ENCODE measurements at places on chromosomes 11 and 22.

DNA sequence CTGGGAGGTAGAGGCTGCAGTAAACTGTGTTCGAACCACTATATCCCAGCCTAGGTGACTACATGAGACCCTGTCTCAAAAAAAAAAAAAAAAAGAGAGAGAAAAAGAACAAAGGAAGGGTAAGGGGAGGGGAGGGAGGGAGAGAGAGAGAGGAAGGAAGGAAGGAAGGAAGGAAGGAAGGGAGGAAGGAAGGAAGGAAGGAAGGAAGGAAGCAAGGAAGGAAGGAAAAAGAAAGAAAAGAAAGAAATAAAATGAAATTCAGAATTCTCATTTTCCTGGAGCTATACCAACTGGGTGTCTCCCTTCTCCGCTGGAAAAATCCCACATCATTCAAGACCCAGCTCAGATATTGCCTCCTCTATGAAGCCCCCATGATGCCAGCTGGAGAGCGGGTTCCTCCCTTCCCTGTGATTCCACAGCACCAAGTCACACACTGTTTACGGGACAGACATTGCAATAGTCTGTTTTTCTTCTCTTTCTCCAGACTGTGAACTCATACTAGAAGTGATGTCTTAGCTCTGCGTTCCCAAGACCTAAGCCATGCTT lies 3.0 kb upstream of the PPFIA1 start:
- DNase-seq: no peak

DNA sequence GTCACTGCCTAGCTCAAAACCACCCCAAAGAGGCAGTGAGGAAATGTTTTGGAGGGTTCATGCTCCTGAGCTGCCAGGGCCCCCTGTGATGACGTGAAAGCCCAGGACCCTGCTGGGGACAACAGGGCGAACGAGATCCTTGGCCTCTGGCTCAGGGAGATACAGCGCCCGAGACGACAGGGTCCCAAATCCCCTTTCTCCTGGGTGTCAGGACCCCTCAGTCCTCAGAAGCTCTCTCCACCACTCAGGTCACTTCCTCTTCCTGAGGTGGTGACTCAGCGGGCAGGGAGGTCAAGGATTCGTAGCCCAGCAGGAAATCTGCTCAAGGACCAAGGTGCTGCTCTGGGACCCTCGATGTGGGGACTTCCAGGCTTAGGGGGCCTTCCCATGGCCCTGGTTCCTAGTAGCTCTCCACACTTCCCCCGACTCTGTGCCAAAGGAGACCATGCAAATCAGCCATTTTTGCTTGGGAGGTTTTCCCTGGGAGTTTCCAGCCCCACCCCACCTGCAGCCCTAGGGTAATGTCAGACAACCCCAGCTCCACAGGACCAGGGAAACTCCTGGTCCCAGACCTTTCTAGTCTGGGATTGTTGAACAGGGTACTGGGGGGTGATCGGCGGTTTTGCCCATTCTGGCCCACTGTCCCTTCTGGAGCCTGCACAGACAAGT lies 12.8 kb downstream of the BCL9L start:
- DNase-seq: no peak

DNA sequence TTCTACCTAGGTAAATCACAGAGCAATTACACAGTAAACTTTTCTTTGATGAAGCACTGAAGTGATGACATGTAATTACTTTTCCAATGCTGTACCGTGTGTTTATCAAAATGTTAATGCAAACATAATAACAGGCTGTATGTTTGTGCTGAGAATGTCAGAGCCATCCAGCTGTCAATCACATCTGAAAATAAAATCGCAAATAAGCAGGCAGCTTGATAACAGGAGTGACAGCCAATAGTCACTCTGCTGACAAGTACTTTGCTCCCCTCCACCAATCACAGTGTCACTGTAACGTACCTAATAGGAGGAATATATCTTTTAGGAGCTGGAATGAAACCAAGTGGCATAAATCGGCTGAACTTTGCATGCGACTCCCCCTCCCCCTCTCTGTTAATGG lies 119.7 kb downstream of the KIRREL3 start:
- no peak for DNase-seq

GRCh38 chr11:57641011-57641807 lies 8.5 kb downstream of the YPEL4 start:
- no peak for DNase-seq

DNA sequence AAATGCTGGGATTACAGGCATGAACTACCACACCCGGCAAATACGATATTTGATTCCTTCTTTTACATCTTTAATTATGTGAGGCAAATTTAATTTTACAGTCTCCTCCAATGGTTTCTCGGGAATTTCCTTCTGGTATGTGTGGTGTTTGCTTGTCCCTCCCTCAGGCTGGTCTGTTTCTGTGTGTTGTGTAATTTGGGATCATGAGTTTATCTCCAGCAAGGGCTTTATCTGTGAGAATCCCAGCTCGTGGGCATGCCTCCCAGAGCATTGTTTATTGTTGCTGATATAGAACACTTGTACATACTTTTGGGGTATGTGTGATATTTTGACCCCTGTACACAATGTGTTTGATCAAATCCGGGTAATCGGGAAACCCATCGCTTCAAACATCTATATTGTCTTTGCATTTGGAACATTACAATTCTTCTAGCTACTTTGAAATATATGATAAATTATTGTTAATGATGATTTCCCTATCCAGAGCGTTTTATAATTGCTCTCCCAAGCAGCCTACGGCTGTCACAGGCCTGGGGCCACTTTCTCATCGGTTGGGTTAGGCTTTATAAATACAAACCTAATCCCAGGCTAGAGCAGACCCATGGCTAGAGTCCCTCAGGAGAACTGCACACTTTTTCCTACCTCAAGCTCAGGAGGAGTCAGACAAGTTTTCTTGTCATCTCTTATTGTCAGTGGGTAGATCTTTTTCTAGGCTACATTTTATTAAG lies 15.0 kb upstream of the PRR5 start:
- no peak for DNase-seq

- peak; percentile 81 for DNase-seq
These were observed 131.3 kb downstream of the AASDHPPT start for GRCh38 chr11:106208760-106209159.

GRCh38 chr11:93846411-93846810 lies 4.0 kb downstream of the VSTM5 start:
- DNase-seq: no peak

GRCh38 chr22:20430101-20430719 lies 7.4 kb downstream of the SCARF2 start:
- DNase-seq: no peak

DNA sequence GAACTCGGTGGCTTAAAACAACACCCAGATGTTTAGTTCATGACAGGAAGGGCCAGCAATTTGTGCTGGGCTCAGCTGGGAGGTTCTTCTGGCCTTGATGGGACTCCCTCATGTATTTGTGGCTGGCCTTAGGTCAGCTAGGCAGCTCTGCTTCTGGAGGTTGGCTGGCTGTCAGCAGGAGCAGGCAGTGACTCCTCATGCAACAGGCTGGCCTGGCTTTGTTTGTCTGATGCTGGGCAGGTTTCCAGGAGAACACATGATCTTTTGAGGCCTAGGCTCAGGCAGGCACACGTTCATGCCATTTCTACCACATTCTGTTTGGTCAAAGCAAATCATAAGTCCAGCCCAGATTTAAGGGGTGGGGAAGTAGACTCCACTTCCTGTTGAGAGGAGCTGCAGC lies 571.2 kb downstream of the TBC1D22A start:
- DNase-seq: no peak

DNA sequence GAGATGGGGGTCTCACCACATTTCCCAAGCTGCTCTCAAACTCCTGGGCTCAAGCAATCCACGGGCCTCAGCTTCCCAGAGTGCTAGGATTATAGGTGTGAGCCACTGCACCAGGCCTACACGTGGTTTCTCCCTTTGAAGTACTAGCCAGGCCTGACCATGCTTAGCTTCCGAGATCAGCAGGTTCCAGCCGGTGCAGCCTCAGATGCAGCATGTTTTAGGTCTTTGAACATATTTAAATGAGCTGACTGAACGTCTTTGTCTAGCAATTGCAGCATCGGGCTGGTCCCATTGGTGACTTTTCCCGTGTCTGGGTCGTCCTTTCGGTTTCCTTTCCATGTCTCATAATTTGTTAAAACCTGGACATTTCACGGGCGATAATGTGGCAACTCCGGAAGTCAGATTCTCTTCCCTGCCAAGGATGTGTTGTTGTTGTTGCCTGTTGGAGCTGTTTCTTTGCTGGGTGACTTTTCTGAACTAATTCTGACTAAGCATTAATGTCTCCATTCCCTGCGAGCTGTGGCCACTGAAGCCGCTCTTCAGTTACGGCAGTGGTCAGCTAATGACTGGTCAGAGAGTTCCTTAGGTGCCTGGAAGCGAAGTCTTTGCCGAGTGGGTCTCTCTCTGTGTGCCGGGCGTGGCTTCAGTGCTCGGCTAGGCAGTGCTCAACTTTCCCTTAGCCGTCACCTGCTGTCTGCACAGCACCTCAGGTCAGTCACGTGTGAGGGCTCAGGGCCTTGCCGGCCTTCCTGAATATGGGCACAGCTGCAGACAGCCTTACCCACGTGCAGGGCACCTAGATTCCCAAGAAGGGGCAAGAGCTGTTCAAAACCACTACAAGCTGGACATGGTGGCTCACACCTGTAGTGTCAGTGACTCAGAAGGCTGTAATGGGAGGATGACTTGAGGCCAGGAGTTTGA lies 3.8 kb upstream of the CYP2D6 start:
- no peak for DNase-seq

DNA sequence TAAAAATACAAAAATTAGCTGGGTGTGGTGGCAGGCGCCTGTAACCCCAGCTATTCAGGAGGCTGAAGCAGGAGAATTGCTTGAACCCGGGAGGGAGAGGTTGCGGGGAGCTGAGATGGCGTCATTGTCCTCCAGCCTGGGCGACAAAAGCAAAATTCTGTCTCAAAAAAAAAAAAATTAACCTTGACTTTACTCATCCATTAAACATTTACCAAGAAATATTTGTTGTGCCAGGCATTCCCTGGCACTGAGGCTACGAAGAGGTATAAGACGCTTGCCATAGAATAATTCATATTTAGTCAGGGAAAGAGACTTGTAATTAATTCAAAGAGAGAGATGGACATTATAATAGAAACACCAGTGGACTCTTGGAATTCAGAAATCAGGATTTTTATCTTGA lies 13.2 kb upstream of the PAFAH1B2 start:
- DNase-seq: no peak

DNA sequence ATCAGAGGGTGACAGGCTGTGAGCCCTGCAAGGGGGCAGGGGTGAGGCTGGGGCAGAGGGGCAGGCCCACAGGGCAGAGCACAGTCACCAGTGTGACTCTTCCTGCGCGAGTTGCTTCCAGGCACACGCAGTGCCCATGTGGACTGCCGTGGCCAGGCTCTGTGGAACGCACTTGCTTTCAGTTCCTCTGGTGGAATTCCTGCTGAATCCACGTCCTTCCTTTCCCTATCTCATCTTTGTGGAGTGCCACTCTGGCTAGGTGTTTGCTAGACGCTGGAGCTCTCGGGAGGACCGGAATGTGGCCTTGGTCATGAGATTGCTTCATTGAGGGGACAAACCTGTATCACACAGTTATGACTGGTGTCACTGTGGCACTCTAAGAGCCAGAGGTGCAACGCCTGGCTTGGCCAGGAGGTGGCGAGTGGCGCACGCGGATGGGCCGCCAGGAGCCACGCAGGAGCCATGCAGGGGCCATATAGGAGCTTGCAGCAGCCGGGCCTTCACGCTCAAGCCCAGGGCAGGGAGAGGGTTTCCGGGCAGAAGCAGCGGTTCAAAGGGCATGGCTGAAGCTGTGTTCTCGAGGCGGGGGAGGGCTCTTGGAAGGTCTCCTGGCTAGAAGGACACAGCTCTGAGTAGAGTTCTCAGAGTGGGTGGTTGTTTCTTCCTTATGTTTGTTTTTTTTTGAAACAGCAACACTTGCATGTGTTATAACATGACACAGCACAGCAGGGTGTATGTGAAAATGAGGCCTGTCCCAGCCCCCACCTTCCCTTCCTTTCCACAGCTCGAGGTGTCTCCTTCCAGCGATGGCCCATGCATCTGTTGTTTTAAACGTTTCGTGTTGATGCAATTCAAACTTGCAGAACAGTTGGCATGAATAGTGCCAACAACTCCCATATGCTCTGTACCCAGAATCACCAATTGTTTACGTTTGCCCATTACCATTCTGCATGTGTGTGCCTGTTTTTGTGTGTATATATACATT lies 36.2 kb downstream of the TBC1D22A start:
- peak; percentile 46 for DNase-seq

DNA sequence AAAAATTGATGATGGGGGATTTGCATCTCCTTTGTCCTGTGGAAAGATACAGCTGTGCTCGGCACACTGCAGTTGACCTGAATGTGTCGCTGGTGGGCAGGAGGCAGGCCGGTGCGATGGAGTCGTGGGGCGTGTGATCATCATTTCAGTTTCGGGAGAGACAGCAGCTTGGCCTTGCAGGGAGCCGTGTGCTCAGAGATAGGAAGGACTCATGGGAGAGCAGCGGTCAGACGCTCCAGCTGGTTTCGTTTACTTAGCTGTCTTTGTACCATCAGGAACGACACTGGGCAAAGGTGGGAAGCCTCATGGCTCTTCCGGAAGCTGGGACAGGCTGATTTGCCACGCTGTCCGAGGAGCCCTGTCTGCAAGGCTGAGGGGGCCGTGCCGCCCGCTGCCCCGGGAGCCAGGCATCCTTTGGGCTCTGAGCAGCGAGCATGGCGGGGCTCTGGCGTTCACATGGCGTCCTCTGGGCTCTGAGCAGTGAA lies 32.7 kb downstream of the GRAMD4 start:
- DNase-seq: no peak

DNA sequence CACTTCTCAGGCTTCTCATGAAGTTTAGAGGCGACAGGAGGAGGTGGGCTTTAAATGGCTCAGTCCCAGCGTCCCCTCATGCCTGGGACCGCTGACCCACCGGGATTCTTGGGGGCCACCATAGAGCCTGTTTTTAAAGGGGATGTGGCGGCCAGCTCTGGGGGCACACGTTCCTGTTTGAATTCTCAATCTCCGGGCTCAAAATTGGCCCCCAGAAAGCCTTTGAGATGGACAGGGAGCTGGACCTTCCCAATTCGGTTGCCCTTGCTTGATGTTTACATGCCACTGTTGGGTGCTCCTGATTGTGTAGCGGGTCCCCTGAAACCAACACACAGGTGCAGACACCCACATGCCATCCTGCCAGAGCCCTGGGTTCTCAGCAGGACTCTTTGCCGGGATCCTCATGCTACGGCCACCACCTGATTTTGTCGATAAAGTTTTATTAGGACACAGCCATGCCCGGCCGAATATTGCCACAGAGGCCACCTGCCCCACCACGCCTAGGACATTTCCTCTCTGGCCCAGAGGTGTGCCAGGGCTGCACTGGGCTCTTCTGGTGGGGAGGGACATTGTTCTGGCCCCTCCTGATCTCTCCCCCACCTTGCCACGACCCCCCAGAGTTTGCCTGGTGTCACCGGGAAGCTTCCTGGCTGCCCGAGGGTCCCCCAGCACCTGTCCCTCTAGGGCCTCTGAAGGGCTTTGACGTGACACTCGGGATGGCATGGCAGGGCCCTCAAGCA lies 71.6 kb downstream of the KCNQ1 start:
- DNase-seq: no peak
